Left renal pelvis (tissue), 4 donors: ENCODE measurements at places on chromosomes 5 and 9. TPM values are rescaled to one million over a fixed set of nuclear protein-coding genes. Genes with fewer than 3 reads are reported as not detected.

ANKRD31 gene
- 0.48 TPM for polyA plus RNA-seq

SGCD gene
- polyA plus RNA-seq: 9.5 TPM

GFPT2 gene
- polyA plus RNA-seq: 4.8 TPM

FGF18 gene
- 6.8 TPM for polyA plus RNA-seq

LCN6 gene
- polyA plus RNA-seq: not detected

KCNIP1 gene
- polyA plus RNA-seq: 9.7 TPM

SLCO6A1 gene
- not detected for polyA plus RNA-seq

PCDHB5 gene
- 7.3 TPM for polyA plus RNA-seq

CIZ1 gene
- 123 TPM for polyA plus RNA-seq

CNTFR gene
- polyA plus RNA-seq: 90.7 TPM

ZNF366 gene
- polyA plus RNA-seq: 4.4 TPM

SPAAR gene
- polyA plus RNA-seq: 0.71 TPM

CDC14B gene
- 29.3 TPM for polyA plus RNA-seq

MARCHF3 gene
- 7.0 TPM for polyA plus RNA-seq

CENPH gene
- 24.1 TPM for polyA plus RNA-seq

PCYOX1L gene
- polyA plus RNA-seq: 18.8 TPM

CCDC192 gene
- 0.79 TPM for polyA plus RNA-seq

C5orf24 gene
- polyA plus RNA-seq: 103 TPM

IL31RA gene
- polyA plus RNA-seq: 0.14 TPM

ADAMTS13 gene
- 7.1 TPM for polyA plus RNA-seq

RHOBTB3 gene
- 80.9 TPM for polyA plus RNA-seq

TCF7 gene
- 17.2 TPM for polyA plus RNA-seq

PHYHD1 gene
- polyA plus RNA-seq: 51.0 TPM

GAS1 gene
- 217 TPM for polyA plus RNA-seq

CDH9 gene
- polyA plus RNA-seq: 19.9 TPM

KLHL3 gene
- 24.0 TPM for polyA plus RNA-seq

ADGRD2 gene
- 0.11 TPM for polyA plus RNA-seq

EGFLAM gene
- polyA plus RNA-seq: 15.1 TPM

RNF183 gene
- 0.30 TPM for polyA plus RNA-seq

HAVCR2 gene
- polyA plus RNA-seq: 5.4 TPM

SPATA31C2 gene
- 0.59 TPM for polyA plus RNA-seq

RXRA gene
- 52.1 TPM for polyA plus RNA-seq

RAPGEF6 gene
- 16.3 TPM for polyA plus RNA-seq

DOK3 gene
- 4.3 TPM for polyA plus RNA-seq

FAXDC2 gene
- polyA plus RNA-seq: 44.1 TPM

MLANA gene
- 0.74 TPM for polyA plus RNA-seq

CTXN3 gene
- polyA plus RNA-seq: not detected

PRUNE2 gene
- polyA plus RNA-seq: 11.4 TPM

INSL4 gene
- polyA plus RNA-seq: not detected

PFN3 gene
- not detected for polyA plus RNA-seq

DAB2IP gene
- 43.9 TPM for polyA plus RNA-seq

SPATA31C1 gene
- polyA plus RNA-seq: 0.41 TPM

OR13C9 gene
- not detected for polyA plus RNA-seq

SPINK13 gene
- 0.40 TPM for polyA plus RNA-seq

SLC45A2 gene
- polyA plus RNA-seq: 0.14 TPM

NPR2 gene
- polyA plus RNA-seq: 28.2 TPM

HTR1A gene
- not detected for polyA plus RNA-seq

SERF1A gene
- 15.6 TPM for polyA plus RNA-seq

PCDHA12 gene
- polyA plus RNA-seq: 0.06 TPM

RAB14 gene
- polyA plus RNA-seq: 137 TPM

FAM221B gene
- 0.11 TPM for polyA plus RNA-seq
